Inflammatory macrophage (primary cell): ENCODE measurements at places on chromosomes 6 and 20.

- no peak for DNase-seq
Observed at GRCh38 chr6:82484737-82485626, 121.4 kb downstream of the TPBG start.

DNA sequence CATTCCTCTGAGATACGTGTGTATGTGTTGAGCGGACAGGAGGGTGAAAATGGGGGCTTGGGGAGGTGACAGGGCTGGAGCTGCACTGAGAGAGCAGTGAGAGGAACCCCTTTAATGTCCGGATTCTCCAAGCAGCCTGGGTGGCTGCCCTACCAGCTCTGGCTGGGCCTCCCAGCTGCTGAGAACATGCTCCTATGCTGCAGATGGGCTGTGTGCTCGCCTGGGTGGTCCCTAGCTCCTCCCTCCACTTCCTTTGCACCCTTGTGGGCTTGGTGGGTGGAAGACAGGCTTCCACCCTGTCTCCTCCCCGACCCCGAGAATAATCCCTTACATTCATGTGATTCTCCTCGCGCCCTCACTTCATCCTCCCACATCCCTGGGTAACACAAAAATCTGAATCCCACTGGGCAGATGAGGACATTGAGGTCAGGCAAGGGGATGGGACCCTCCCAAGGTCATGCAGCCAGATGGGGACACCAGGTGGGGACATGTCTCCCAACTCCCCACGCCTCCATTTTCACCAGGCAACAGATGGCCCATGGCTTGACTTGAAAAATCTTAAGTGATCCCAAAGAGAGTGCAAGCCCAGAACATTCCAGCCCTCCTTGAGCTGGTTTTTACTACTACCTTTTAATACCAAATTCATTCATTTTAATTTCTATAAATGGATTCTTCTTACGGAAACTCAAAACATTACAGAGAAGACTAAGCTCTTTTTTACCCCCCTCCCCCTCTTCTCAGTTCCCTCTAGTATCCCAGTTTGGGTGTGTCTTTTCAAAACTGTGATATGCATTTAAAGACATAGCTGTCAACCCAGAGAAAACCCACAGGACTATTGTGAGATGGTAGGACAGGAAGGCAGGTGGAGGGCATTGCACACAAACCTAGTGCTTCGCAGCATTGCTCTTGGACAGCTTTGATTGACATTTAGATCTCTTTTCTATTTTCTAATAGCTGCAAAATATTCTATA, 5.0 kb upstream of the PDRG1 start:
- no peak for DNase-seq

- DNase-seq: no peak
Observed at GRCh38 chr6:19524366-19525186, 312.6 kb upstream of the ID4 start.

- DNase-seq: no peak
Observed at GRCh38 chr6:168331058-168331457, 11.5 kb upstream of the DACT2 start.

DNA sequence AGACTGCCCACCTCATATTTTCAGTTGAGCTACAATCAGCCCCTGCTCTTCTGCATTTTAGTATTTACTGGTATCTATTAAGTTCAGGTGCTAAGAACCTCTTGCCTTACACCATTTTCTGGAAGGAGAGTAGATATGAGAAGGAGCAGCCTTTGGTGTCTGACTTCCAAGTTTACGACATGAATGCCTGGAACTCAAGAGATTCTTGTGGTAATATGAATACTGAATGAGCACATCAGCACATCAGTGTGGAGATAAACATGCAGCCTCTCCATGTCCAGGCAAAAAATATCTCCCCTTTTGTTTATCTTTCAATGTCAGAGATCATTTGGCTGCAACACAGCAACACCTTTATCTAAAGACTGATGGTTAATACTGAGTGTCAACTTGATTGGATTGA, 65.8 kb upstream of the THEMIS start:
- no peak for DNase-seq

GRCh38 chr6:17853533-17853932, 133.9 kb downstream of the KIF13A start:
- DNase-seq: no peak

DNA sequence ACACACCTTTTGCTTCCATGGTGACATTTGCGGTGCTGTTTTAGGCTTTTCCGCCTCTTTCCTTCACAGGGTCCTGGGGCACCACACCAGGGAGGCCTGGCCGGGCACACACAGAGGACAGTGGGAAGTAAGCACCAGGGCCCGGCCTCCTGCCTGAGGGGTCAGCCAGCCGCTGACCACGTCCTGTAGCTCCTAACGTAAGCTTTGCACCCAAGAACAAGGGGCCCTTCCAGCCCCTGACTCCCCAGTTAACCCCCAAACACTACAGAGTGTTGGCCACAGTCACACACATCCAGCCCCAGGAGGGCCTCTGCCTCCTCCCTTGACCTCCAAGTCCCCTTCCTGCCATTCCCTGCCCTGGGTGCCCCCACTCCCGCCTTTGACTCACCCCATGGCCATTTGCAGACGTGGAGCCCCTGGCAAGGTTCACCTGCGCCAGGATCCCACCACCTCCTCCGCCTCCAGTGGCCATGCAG, 54.7 kb downstream of the YTHDF1 start:
- DNase-seq: no peak

- DNase-seq: peak; percentile 41
Observed at GRCh38 chr6:25889877-25890853, 16.1 kb upstream of the SLC17A3 start.

GRCh38 chr20:31593221-31594001, 11.7 kb upstream of the ID1 start:
- no peak for DNase-seq

DNA sequence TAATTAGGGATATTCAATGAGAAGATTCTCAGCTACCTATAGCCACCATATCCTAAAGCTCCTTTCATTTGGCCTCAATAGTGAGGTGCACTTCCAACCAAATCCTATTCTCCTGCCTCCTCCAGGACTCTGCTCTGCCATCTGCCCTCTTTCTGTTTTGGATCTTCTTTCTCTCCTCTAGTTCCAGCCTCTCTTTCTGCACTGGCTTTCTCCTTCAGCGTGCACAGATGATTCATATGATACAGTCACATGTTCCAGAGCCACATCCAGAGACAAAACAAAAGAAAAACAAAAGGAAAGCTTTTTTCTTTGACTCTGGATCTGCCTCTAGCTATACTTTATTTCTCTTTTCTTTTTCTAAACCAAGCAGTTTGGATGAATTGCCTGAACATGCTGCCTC, 531.9 kb upstream of the MAN1A1 start:
- DNase-seq: no peak

- peak; percentile 81 for DNase-seq
Observed at GRCh38 chr20:46010491-46011391, 2.0 kb downstream of the MMP9 start.

GRCh38 chr6:149323925-149324324, 6.4 kb downstream of the TAB2 start:
- DNase-seq: no peak

GRCh38 chr20:37955511-37955910, 52.6 kb downstream of the VSTM2L start:
- DNase-seq: no peak

DNA sequence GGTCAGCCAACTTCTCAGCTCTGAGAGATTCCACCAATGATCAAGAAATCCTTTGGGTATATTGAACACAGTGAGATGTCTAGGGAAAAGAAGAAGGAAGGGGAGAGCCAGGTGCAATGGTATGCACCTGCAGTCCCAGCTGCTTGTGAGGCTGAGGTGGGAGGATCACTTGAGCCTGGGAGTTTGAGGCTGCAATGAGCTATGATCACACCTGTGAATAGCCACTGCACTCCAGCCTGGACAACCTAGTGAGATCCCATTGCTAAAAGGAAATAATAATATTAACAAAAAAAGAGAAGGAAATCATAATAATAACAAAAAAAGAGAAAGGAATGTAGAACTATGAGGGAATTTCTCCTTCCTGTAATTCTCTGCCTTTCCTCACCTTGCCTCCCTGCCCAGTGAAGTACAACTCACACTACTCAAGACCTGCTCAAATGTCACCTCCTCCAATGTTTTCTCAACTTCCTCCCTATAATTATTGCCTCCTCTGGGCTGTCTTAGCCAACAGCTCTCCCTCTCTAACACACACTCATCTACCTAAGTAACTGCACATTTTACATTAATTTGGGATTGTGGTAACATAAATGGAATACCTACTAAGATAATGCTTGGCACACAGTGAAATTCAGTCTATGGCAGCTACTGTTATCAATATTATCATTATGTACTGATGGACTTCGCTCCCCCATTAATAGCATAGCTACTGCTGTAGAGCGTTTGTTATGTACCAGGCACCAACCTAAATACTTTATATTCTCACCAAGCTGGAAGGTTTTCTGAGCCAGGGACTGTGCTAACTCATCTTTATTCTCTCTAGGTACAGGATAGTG, 103.6 kb downstream of the KIF13A start:
- no peak for DNase-seq

- DNase-seq: no peak
Observed at GRCh38 chr6:56689663-56690062, 47.0 kb upstream of the DST start.

GRCh38 chr20:49595811-49596561, 28.0 kb upstream of the PTGIS start:
- no peak for DNase-seq

DNA sequence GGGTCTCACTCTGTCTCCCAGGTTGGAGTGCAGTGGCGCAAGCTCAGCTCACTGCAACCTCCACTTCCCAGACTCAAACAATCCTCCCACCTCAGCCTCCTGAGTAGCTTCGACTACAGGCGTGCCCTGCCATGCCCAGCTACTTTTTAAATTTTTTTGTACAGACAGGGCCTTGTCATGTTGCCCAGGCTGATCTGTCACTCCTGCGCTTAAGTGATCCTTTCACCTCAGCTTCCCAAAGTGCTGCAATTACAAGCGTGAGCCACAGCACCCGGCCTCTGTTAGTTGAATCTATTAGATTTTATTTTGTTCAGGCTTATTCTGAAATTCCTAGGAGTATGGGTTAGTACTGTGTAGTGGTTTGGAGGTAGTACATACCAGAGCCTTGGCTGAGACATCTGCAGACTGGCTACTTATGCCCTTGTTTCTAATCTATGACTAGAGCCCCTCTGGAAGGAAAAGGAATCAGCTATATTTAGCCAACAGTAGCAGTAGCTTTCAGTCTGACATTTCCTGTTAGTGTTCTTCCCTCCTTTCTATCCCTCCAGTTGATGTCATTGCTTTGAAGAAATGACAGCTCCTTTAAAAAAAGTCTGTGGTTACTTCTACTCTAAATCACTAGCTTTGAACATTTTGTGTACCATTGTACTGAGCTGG, 74.4 kb downstream of the ITCH start:
- no peak for DNase-seq

GRCh38 chr6:137112067-137112355, 61.4 kb downstream of the IL22RA2 start:
- DNase-seq: no peak

GRCh38 chr20:59082077-59082740, 39.6 kb upstream of the PRELID3B start:
- no peak for DNase-seq

DNA sequence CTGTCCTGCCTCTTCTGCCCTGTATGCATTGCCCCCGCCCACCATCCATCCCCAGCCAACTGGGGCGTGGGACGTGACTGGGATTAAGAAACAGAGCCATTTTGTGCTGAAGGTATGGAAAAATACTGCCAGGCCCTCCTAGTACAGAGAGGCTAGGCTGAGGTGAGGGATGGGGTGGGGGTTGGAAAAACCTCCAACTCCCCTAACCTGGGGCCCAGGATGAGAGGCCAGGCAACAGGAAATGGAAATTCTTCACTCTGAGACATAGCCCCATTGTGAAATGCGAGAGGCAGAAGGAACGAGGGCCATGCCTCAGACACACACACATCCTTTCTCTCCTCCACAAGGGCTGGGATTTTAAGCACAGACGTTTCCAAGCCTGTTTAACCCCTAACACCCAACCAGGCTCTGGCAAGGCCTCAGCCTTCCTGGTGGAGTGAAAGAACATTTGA, 19.9 kb downstream of the KCNK5 start:
- DNase-seq: no peak

- no peak for DNase-seq
Observed at GRCh38 chr6:130946076-130946475, 117.0 kb downstream of the EPB41L2 start.

DNA sequence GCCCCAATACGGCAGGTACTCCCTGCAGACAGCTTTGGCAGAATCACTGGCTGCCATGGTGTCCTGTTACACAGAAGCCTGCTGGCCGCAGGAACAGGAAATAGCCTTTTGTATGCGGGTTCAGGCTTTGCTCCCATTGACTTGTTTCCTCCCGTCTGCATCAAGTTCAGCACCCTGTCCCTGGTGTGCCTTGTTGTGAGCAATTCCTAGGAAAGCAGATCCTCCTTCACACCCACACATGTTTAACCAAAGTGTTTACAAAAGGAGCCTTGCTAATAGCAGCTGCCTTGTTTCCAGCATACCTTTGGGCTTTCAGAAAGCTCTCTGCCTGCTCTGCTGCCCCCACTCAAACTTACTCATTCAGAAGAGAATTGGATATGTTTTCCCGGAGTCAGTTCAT, 127.2 kb upstream of the SUPT3H start:
- DNase-seq: no peak

GRCh38 chr6:18240230-18240629, 24.1 kb downstream of the DEK start:
- no peak for DNase-seq

- DNase-seq: no peak
Observed at GRCh38 chr6:19107468-19107867, 720.3 kb downstream of the RNF144B start.

DNA sequence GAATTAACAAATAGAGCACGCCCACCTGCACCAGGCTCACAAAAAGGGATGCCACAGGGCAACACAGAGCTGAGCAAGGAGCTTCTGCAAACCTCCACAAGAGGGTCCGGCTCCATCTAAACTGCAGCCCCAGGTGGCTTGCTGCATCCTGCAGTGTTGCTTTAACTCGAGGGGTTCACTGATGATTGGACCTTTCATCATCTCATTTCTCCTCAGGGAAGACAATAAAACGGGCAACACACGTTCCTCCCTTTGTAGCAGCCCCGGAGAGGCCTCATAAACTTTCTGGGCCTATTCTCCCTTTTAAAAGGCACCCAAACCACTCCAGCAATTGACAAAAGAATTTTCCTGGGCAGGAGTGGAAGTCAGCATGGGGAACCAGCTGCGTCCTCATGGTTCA, 161.5 kb upstream of the CDH4 start:
- no peak for DNase-seq

DNA sequence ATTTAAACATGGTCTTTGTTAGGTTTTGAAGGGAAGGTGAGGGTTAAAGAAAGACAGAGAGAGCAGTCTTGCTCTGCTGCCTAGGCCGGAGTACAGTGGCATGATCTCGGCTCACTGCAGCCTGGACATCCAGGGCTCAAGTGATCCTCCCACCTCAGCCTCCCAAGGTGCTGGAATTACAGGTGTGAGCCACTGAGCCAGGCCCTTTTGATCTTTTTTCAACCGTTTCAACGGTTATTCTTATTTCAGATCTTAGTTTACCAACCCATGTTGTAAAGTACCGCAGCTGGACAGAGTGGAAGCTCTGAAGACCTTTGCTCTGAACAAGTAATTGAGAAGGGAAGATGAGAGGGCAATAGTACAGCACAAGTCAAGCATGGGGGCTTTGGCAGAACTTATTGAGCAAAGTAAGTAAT, 1.2 kb upstream of the SRPK1 start:
- DNase-seq: no peak

GRCh38 chr6:139064981-139065665, 36.6 kb downstream of the ABRACL start:
- no peak for DNase-seq

- DNase-seq: no peak
Observed at GRCh38 chr6:165846123-165846966, 183.3 kb upstream of the PDE10A start.

GRCh38 chr6:44128020-44128917, 915 bp downstream of the TMEM63B start:
- DNase-seq: no peak
